GM04504 (cell line): ENCODE measurements at places on chromosomes 2 and 18.

DNA sequence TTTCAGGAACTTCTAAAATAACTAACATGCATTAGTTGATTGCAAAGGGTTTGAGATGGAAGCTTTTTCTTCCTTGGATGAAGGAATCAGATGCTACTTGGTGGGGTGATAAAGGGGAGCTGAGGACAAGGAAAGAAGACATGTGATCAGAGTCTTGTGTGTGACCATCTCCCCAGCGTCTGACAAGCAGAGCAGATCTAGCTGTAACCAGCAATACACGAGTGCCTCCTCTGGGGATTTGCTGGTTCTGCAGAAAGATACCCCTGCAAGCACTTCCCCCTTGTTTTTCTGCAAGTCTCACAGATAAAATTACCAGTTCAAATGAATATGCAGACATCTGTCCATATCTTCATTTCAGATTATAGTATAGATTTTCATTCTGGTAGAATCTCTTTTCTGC, 2.7 kb downstream of the CDH7 start:
- DNase-seq, result no peak

DNA sequence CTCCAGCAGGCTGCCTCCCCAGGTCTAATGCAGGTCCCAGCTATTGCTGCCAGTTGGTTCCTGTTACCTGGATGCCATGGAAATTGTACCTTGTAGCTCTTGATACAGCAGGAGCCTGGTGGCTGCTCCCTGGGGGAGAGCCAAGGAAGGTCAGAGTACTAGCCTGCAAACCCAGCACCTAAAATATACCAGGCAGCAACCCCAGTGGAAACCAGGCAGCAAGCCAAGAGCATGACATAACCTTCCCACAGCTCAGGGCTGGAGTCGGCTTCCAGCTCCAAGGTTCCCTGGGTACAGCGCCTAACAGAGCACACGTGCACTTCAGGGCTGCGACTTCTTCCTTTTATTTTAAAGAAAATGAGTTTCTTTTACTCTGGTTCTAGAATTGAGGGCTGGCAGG, 30.3 kb downstream of the TNP1 start:
- DNase-seq, result peak; percentile 14

GRCh38 chr2:241865957-241866789, 3.4 kb upstream of the RTP5 start:
- DNase-seq, result no peak

DNA sequence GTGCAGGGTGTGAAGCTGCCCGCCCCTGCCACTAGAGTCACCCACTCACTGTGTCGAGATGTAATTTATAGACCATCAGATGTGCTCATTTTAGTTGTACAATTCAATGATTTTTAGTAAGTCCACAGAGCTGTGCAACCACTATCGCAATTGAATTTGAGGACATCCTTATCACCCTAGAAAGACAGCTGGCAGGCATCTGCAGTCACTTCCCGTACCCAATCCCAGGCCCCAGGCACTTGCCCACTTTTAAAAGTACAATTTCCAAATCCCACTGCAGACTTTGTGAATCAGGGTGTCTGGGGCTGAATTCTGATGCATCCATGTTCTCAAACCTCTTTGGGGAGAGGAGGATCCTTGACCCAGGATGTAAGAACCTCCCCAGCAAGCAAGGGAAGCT, 521.3 kb upstream of the SALL3 start:
- no peak for DNase-seq

DNA sequence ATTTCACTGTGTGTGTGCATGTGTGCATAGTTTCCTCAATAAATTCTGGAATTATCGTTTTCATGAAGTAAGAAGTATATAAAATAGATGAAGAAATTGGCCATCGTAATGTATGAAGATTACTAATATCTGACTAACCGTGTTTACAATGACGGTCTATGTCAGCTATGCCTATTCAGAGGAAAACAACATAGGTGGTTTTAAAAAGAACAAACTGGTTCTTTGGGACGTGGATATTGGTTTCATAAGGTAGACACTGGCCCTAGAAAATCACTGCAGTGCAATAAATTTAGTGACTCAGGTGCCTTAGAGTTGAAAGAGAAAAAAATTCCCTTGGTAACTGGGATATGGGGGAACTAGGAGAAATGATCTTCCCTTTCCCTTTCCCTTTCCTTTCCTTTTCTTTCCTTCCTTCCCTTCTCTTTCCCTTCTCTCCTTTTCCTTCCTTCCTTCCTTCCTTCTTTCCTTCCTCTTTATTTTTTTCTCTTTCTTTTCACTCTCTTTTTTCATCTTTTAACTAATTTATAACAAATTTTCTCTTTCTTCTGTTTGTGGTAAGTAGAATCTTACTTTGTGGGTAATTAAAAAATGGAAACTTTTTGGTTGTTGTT, 36.4 kb downstream of the MAP2 start:
- DNase-seq, result no peak

GRCh38 chr2:69966496-69966895, 5.1 kb upstream of the ASPRV1 start:
- DNase-seq, result no peak

- no peak for DNase-seq
Observed at GRCh38 chr2:156464106-156464505, 27.9 kb downstream of the GPD2 start.

DNA sequence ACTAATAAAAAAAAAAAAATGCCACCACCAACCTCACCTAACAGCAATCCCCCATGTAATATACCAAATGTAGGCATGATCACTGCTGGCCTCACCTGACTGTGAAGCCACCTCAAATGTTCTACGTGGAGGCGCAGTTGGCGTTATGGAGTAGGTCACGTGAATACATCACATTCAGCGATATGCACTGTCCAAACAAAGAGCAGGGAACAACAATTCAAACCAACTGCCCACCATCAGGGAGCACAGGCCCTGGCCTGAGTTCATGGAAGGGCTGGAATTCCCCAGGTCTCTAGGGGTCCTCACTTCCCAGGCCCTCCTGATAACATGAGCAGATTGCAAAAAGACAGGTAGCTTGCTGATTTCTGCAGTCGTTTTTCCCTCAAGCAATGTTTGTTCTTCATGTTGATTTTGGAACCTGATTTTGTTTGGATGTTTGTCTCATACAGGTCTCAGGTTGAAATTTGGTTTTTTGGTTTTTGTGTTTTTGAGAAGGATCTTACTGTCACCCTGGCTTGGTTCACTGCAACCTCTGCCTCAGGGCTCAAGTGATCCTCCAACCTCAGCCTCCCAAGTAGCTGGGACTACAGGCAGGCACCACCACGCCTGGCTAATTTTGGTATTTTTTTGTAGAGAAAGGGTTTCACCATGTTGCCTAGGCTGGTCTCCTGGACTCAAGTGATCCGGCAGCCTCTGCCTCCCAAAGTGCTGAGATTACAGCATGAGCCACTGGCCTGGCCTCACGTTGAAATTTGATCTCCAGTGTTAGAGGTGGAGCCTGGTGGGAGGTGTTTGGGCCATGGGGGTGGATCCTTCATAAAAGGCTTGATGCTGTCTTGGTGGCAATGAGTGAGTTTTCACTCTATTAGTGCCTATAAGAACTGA, 15.5 kb downstream of the TBC1D8 start:
- DNase-seq, result no peak

DNA sequence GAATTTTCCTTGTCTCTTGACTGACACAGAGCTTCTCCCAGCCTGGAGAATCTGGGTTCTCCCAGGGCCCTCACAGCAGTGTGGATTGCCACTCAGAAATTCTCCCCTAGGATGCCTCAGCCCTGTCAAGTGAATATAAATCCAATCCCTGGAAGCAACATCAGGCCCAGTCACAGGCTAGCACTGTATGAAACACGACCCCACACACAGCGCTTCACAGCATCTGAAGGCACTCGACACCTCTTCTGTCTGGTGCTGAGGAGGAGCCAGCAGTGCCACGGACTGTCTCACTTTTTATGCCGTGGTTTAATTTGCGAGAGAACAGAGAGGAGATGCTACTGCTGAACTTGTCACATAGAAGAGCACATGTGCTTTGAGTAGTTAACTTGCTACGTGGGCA, 164.5 kb downstream of the NAPG start:
- no peak for DNase-seq

DNA sequence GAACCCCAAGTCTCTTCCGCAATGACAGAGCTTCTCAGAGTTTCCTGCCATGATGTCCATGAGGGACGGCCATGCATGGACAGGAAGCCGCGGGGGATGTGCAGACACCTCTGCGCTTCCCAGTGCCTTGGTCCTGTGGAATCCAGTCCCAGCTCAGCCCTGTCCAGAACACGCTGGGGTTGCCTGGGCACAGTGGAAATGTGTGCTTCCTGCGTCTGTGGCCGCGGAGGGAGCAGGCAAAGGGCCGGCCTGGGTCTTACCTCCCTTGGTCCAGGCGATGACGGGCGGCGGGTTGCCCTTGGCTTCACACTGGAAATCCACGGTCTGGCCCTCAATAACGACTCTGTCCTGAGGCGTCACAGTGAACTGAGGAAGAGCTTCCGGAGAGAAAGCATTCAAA, 79.6 kb downstream of the PXDN start:
- no peak for DNase-seq

DNA sequence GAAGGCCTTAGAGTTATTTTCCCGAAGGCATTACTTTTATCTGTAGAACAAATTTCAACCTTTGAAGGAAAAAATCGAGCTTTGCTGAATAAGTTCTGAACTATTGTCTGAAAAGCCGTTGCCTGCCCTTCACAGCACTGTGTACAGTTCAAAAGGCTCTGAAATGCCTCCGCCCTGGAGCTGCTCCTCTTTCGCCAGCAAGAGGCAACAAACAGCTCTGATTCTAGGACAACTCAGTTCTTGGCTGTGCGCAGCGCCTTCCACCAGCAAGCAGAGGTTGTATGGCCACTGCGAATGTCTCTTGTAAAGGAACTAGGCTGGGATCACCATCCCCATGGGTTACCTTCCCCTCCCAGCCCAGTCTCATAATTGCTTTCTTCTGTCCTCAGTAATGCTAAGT, 308.5 kb downstream of the GBX2 start:
- DNase-seq, result no peak

- no peak for DNase-seq
Observed at GRCh38 chr18:11963991-11964484, 17.3 kb upstream of the IMPA2 start.

DNA sequence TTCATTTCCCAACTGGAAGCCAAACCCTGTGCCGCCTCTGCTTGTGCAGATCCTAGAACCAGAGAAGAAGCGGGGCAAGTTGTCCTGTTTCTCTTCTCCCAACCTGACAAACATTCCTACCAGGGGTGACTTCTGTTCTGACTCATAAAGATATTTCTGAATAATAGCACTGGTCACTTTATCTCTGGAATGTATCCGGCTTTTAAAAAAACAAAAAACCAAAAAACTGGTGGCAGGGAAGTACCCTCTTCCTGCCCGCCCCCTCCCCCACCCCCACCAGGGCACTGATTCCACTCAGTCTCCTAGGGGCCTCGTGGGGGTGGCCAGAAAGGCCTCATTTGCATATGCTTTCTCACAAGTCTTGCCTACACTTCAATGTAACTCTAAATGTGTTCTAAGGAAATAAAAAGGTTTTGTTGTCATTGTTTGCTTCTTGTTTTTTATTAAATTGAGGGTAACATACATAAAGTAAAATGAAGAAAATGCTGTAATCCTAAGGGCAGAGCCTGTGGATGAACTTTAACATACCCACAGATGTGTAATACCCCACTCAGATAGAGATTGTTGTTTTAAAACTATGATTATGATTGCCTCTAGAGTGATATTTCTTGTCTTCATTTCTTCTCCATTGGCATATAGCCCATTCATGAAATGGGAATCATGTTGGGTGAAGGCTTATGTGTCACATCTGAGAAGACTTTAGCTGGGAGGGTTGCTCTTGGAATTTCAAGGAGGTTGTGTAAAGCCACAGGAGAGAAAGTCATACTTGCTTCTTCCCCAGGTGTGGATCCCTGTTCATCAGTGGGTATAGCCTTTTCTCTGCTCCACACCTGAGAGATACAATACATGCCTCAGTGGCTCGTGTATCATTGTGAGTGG, 5.3 kb upstream of the FOSL2 start:
- no peak for DNase-seq

GRCh38 chr2:121705390-121705789, 31.3 kb downstream of the NIFK start:
- DNase-seq, result no peak

- DNase-seq, result no peak
Observed at GRCh38 chr2:12549641-12550040, 167.1 kb upstream of the TRIB2 start.

DNA sequence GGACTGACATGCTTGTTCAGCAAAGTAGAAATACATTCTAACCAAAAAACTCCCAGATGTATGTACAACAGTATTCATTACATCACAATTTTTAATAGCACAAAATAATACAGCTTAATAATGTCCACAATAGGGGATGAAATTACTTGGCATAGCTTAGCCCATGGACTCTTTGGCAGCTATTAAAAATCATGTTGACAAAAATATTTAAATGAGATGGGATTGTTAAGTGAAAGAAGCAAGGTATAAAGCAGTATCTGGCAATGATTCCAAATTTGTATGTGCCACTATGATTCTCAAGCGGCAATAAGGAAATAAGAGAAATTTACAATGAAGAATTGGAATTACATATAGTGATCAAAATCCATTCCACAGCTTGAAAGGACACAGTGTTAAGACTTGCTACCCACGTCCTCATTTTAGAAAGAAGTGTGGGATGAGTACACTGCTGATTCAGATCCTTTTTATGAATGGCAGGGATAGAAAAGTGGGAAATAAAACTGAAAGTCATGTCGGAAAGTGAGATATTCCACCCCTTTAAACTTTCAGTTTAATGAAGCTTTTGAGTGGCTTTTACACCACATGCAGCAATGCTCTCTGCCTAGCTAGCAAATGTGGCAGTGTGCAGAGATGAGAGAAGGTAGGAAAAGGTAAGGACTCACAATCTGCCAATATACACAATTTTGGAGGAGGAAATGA, 2.4 kb downstream of the GAREM1 start:
- DNase-seq, result no peak

DNA sequence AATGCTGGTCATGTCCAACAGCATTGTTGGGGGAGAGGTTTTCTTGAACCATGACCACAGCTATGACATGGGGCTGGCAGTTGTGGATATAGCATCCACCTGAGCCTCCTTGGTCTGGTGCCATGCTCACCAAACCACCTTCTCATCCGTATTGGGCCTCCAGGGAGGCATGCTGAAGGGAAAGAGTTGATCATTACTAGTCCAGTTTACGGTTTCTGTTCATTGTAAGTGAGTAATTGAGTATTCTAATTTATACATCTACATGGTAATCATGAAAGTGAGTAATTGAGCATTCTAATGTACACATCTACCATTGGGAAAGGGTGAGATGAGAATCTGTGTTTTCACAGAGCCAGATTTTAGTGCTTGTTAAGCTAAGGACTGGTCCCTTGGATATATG, 6.8 kb downstream of the TMEM87B start:
- no peak for DNase-seq
